ENCODE measurements at places on chromosomes 4 and X.
A peak's percentile ranks its signal among the peaks of the same experiment; 100 is the strongest.

GRCh38 chr4:114015444-114015899 lies 36.0 kb upstream of the ARSJ start:
- peak; percentile 79 for DNase-seq

GRCh38 chr4:113009461-113009860 lies 40.0 kb upstream of the ANK2 start:
- no peak for DNase-seq

DNA sequence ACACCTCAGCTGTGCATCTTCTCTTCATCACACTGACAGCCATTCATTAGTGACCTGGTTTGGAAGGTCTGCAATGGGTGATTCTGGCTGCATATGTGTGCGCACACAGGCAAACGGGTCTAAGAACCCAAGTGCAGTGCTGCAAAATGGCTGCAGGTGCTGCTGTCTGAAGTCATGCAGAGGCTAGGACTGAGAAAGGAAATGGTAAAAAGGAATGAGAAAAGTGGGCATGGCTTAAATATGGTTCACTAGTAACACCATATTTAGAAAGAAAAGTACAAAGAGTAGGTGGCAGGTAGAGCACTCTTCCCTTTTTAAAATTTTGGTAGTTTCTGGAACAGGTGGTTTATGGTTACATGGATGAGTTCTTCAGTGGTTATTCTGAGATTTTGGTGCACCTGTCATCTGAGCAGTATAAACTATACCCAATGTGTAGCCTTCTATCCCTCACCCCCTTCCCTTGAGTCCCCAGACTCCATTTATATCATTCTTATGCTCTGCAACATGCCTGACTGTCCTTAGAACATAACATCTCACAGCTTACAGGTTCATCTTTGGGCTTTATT lies 78.4 kb downstream of the CCNG2 start:
- no peak for DNase-seq

DNA sequence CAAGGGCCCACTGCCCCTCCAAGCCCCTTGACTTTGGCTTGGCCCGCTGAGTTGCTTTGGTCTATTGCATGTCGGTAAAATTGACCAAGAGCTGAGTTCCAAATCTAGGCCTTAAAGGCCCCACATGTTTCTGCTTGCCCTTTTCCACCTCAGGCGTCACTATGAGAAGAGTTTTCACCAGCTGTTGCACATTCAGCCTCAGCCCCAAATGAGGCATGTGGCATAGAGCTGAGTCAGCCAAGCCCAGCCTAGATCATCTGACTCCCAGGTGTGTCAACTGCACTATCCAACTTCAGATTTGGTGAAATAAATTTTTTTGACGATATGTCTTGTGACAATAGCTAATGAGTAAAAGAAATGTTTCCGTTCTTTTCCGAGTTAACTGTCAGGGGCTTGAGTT lies 424.5 kb upstream of the FAM47C start:
- DNase-seq = no peak

DNA sequence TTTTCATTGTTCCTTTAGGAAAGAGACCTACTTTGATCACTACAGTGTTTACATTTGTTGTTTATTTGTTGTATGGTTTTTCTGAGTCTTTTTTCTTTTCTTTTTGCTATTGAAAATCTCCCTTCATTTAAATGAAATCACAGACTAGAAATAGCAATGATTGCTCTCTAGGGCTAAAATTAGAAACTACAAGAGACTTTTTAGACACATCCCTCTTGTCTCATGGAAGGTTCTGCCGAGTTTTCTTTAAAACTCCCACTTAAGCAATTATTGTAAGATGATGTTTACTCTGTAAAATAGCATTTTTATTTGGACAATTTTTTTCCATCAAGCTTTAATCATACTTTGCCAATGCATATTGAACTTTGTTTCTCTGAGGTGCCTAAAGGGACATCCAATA lies 136.6 kb downstream of the PALLD start:
- no peak for DNase-seq

All from brain pericyte (primary cell).